ENCODE measurements at places on chromosomes 2 and 18.

- no peak for DNase-seq
These were observed 37.6 kb downstream of the SMAD7 start for GRCh38 chr18:48913201-48913600.

- peak; percentile 35 for DNase-seq
These were observed 37.2 kb upstream of the SNED1 start for GRCh38 chr2:240960971-240961876.

DNA sequence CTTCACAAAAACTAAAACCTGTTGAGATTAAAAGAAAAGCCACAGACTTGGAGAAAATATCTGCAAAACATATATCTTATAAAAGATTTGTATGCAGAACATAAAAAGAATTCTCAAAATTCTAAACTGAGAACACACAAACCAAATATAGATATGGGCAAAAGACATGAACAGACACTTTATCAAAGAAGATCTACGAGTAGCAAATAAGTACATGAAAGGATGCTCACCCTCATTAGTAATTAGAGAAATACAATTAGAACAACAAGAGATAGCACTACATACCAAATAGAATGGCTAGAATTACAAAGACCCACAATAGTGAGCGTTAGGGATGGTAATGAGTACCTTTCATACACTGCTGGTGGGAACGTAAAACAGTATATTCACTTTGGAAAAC lies 63.9 kb upstream of the ZNF397 start:
- DNase-seq, result no peak

DNA sequence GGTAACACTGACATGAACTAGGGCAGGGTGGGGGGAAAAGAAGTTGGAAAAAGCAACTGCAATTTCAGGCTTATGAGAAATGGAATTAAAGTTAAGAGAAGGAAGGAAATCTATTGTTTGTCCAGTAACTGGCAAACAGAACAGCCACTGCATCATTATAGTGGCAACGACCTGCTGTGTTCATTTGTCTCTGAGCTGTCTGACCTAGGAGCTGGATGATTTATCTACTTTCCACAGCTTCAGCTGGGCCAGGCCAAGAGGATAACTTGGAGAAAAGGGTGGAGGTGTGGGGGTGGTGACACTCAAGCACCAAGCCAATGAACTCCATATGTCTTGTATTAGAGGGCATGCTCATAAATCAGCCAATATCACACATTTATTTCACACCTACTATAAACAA lies 291.5 kb upstream of the KLHL29 start:
- DNase-seq, result no peak

DNA sequence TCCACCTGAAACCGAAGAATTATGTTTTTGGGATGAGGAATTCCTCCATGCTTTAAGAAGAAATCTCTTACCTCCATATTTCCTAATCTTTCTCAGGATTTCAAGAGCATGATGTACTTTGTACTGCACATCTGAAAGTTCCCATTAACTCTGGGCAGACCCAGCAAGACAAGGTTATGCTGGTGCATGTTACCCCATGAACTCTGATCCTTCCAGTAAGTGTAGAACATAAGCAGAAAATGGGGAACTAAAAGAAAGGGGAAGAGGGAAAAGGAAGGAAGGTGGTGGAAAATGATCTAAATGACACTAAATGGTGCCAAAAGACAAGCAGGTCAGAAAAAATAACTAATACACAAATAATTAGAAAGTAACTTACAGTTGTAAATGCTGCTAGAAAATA lies 50.7 kb downstream of the STRN start:
- DNase-seq, result peak; percentile 66

DNA sequence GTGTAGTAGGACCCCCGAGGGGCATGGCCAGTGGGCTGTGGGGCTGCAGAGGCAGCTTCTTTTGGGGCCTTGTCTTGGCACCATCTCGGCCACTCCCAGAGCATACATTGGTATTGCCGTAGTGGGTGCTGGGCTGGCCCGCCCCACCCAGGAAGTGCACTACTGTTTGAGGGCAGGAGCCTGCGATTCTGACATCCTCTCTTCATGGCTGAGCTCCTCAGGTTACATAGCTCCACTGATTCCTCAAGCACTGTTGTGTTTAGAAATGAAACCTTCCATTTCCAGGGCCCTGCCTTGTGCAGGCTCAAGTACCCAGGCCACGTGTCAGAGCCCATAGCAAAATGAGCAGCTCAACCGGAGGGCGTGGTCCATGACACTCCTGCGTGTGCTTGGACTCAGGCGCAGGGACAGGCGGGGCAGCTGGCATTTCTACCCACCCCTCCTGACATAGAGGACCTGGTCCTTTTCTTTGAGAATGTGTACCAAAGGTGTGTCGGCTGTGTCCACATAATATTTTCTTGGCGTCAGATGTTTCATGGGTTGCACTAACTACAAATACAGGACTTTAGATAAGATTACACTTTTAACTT lies 67.9 kb downstream of the DGKD start:
- DNase-seq, result no peak

DNA sequence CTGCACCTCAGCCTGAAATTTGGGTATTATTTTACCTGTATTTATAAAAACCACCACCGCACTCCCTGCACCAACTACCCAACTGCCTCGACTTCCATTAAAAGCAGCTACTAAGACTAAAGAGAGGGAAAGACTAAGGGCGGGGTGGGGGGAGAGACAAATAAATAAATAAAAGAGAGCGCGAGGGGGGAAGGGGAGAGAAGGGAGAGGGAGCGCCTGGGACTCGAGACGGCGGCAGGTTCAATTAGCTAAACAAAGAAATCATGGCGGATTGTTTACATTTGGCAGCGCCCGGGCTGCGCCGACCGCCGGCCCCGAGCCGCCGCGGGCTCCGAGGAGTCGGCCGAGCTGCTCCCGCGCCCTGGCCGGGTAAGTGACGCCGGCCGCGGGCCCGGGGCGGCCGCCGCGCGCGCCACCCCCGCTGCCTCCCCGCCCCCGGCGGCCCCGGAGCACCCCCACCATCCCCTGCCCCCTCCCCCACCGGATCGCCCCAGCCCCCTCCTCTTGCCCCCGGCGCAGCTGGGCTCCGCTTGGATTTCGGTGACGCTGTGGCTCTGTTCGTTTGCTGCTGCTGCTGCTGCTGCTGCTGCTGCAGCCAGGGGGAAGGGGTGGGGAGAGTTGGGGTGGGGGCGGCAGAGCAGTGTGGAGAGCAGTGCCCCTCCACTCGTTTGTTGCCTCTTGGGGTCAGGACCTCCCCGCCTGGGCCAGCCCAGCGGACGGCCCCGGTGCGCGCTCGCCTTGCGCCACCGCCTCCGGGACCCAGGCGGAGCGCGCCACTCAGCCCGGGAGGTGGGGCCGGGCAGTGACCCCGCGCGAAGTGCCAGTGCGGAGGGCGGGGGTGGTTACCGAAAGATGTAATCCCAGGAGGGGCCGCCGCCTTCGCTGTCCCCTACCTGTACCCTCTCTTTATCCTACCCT lies 187.2 kb upstream of the FANCL start:
- no peak for DNase-seq

- no peak for DNase-seq
These were observed 342.8 kb upstream of the RAB6C start for GRCh38 chr2:129636692-129637091.

DNA sequence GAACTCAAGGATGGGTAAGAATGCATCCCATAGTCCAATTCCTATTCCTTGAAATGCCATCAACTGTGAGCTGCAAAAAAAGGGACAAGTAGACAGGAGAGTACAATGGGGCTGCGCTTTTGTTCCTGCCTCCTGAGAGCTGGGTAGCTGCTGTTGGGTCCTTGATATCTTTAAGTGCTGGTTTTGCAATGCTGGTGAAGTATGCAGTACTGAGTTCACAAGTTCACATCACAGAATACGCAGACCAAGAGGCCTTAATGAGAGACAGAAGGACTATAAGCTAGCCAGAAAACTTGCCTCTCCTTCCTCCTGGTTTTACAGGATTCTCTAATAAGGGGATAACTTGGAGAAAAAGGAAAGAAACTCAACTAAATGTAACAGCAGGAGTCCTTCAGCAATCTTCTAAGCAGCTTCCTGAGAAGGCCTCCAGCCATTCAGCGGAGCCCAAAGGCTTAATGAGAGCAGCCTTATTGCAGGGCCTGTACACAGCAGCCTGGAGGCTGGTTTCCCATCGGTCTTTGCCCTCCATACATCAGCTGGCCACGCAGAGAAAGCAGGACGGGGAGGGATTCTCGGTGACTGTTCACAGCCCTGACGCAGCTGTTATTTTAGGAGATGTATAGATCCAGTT lies 293.1 kb downstream of the CDCA7 start:
- no peak for DNase-seq
